MCF 10A (cell line): ENCODE measurements at places on chromosomes 5 and 9. TPM values are rescaled to one million over a fixed set of nuclear protein-coding genes. Genes with fewer than 3 reads are reported as not detected.

Gene CARTPT
- not detected in 2 replicates for total RNA-seq

Gene KLHL3
- 0.27 and 0.49 TPM in 2 replicates for total RNA-seq

- no peak overlapping the region for H3K4me3 ChIP-seq
- no peaks in the 10 kb centered on the region for H3K27me3 ChIP-seq
- H3K36me3 ChIP-seq: no peaks in the 10 kb centered on the region
- H3K27ac ChIP-seq: no peak overlapping the region
- no peak for DNase-seq
Observed at GRCh38 chr5:135977375-135977928, 22.7 kb upstream of the LECT2 start.

Gene DRD1
- total RNA-seq: not detected in 2 replicates

- H3K27ac ChIP-seq: no peak overlapping the region
- H3K27me3 ChIP-seq: no peaks in the 10 kb centered on the region
- H3K4me3 ChIP-seq: no peak overlapping the region
- no peaks in the 10 kb centered on the region for H3K36me3 ChIP-seq
Observed at GRCh38 chr9:29697011-29697410, 2123.7 kb upstream of the C9orf72 start.

GRCh38 chr9:123562844-123563346, 206.9 kb downstream of the CRB2 start:
- H3K27ac ChIP-seq: peak overlapping the region; percentile 18
- peaks cover 11% of the 10 kb centered on the region for H3K36me3 ChIP-seq
- DNase-seq: peak; percentile 39
- H3K4me1 ChIP-seq: peaks cover 8% of the 10 kb centered on the region

- no peaks in the 10 kb centered on the region for H3K4me1 ChIP-seq
- no peak overlapping the region for H3K27ac ChIP-seq
- H3K4me3 ChIP-seq: no peak overlapping the region
- H3K27me3 ChIP-seq: no peaks in the 10 kb centered on the region
- H3K36me3 ChIP-seq: no peaks in the 10 kb centered on the region
Observed at GRCh38 chr9:30015073-30015472, 2369.4 kb upstream of the ACO1 start.

Gene APBA1
- total RNA-seq: 0.07 TPM in 2 replicates

- no peak for DNase-seq
- H3K4me3 ChIP-seq: no peak overlapping the region
- no peaks in the 10 kb centered on the region for H3K4me1 ChIP-seq
- peaks cover 40% of the 10 kb centered on the region for H3K27me3 ChIP-seq
Observed at GRCh38 chr5:111309384-111309783, 85.2 kb downstream of the CAMK4 start.

Gene CARD9
- 0.33 and 0.69 TPM in 2 replicates for total RNA-seq

GRCh38 chr5:43425983-43426382, 13.8 kb upstream of the CCL28 start:
- peak; percentile 97 for DNase-seq
- no peaks in the 10 kb centered on the region for H3K27me3 ChIP-seq
- no peaks in the 10 kb centered on the region for H3K36me3 ChIP-seq

GRCh38 chr9:127149010-127149409, 26.6 kb upstream of the ANGPTL2 start:
- H3K4me3 ChIP-seq: no peak overlapping the region
- no peaks in the 10 kb centered on the region for H3K36me3 ChIP-seq
- no peaks in the 10 kb centered on the region for H3K27me3 ChIP-seq

GRCh38 chr5:54603372-54603771, 85.8 kb downstream of the SNX18 start:
- no peak overlapping the region for H3K4me3 ChIP-seq
- no peaks in the 10 kb centered on the region for H3K36me3 ChIP-seq
- H3K27ac ChIP-seq: no peak overlapping the region
- no peaks in the 10 kb centered on the region for H3K4me1 ChIP-seq
- DNase-seq: no peak

Gene CCDC183
- total RNA-seq: 0.26 and 1.3 TPM in 2 replicates

DNA sequence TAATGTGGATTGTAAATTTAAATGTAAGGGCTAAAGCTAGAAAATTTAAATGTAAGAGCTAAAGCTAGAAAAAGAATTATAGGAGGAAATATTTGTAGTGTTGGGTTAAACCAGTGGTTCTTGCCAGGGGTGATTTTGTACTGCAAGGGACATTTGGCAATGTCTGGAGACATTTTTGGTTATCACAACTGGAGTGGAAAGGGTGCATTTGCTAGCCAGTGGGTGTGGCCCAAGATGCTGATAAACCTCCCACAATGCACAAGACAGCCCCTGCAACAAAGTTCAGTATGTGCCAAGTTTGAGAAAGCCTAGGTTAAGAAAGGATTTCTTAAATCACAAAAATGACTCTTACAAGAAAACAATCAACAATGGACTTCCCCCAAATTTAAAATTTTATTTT, 31.6 kb upstream of the ELL2 start:
- no peak overlapping the region for H3K27ac ChIP-seq
- DNase-seq: no peak
- no peaks in the 10 kb centered on the region for H3K36me3 ChIP-seq
- no peaks in the 10 kb centered on the region for H3K27me3 ChIP-seq

GRCh38 chr5:143094087-143094521, 309.4 kb downstream of the NR3C1 start:
- no peak overlapping the region for H3K27ac ChIP-seq
- no peak overlapping the region for H3K4me3 ChIP-seq
- H3K27me3 ChIP-seq: no peaks in the 10 kb centered on the region
- H3K36me3 ChIP-seq: peaks cover 5% of the 10 kb centered on the region
- no peak for DNase-seq

GRCh38 chr5:171226864-171227263, 82.2 kb upstream of the TLX3 start:
- H3K4me1 ChIP-seq: no peaks in the 10 kb centered on the region
- no peak overlapping the region for H3K4me3 ChIP-seq
- no peak for DNase-seq
- no peaks in the 10 kb centered on the region for H3K27me3 ChIP-seq
- no peaks in the 10 kb centered on the region for H3K36me3 ChIP-seq

DNA sequence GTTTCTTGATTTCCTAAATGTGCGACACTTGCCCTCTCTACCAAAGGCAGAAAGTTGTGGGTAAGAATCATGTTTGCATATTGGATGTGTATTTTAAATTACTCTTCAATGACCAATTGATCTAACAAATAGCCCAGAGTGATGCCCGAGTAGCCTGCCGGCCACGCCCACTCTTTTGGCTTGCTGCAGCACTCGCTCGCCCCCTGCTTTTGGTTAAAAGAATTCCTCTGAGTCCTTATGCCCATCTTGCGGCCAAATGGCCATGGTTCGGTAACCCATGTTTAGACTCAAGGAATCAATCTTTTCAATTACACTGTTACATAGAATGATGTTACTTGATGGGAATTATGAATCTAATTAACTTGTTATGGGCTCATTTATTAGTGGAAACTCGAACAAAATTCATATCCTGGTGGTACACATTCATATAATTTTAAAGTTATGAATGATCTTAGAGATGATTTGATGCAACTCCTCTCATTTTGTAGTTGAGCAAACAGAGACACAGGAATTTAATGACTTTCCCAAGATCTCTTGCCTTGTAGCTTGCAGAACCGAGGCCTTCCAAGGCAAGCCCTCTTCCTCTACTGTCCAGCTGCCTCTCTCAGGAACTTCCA, 36.5 kb downstream of the PPIC start:
- DNase-seq: peak; percentile 75
- no peaks in the 10 kb centered on the region for H3K27me3 ChIP-seq
- peaks cover 17% of the 10 kb centered on the region for H3K36me3 ChIP-seq
- H3K4me3 ChIP-seq: no peak overlapping the region
- no peaks in the 10 kb centered on the region for H3K4me1 ChIP-seq
- no peak overlapping the region for H3K27ac ChIP-seq

- H3K4me1 ChIP-seq: no peaks in the 10 kb centered on the region
- no peaks in the 10 kb centered on the region for H3K27me3 ChIP-seq
- H3K36me3 ChIP-seq: no peaks in the 10 kb centered on the region
- no peak for DNase-seq
- H3K27ac ChIP-seq: no peak overlapping the region
Observed at GRCh38 chr5:171371326-171371725, 16.3 kb upstream of the NPM1 start.

- no peaks in the 10 kb centered on the region for H3K27me3 ChIP-seq
- H3K4me1 ChIP-seq: no peaks in the 10 kb centered on the region
- no peaks in the 10 kb centered on the region for H3K36me3 ChIP-seq
- no peak overlapping the region for H3K4me3 ChIP-seq
- DNase-seq: no peak
- H3K27ac ChIP-seq: no peak overlapping the region
Observed at GRCh38 chr5:86070719-86071118, 547.0 kb upstream of the COX7C start.

GRCh38 chr9:124066783-124067577, 55.4 kb downstream of the LHX2 start:
- no peaks in the 10 kb centered on the region for H3K4me1 ChIP-seq
- H3K36me3 ChIP-seq: no peaks in the 10 kb centered on the region
- H3K27ac ChIP-seq: no peak overlapping the region
- peaks cover 10% of the 10 kb centered on the region for H3K27me3 ChIP-seq

- DNase-seq: no peak
- peaks cover 60% of the 10 kb centered on the region for H3K27me3 ChIP-seq
- no peaks in the 10 kb centered on the region for H3K36me3 ChIP-seq
- H3K27ac ChIP-seq: no peak overlapping the region
Observed at GRCh38 chr9:96108691-96109380, 193.1 kb downstream of the HSD17B3 start.

DNA sequence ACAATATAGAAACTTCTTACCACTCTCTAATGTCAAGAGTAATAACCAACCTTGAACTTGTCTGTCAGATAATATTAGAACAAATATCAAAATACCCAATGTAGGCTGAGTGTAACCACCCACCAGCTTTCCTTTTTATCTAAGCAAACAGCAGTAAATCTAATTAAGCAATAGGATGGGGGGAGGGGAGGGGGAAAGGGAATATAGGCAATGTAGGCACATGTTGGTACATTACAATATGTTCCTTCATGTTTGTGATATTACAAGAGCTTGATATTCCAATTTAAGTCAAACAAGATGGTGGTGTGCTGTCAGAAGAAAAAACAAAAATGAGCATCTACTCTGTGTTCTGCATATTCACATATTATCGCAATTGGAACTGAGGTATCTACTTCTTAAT, 158.2 kb downstream of the DENND1A start:
- H3K4me3 ChIP-seq: no peak overlapping the region
- no peak overlapping the region for H3K27ac ChIP-seq
- DNase-seq: no peak
- H3K4me1 ChIP-seq: no peaks in the 10 kb centered on the region

Gene SHB
- total RNA-seq: 22.3 and 29.6 TPM in 2 replicates
